IMR-90 (cell line): ENCODE measurements at places on chromosomes 4 and X. TPM values are rescaled to one million over a fixed set of nuclear protein-coding genes. Genes with fewer than 3 reads are reported as not detected.

Gene TCEAL8
- total RNA-seq, result 31.5 and 91.4 TPM in 2 replicates

Gene OFD1
- 8.4 and 10.6 TPM in 2 replicates for total RNA-seq

Gene DKK2
- total RNA-seq, result 0.72 and 0.83 TPM in 2 replicates

Gene SERPINA7
- not detected in 2 replicates for total RNA-seq

Gene TMPRSS11D
- total RNA-seq, result not detected in 2 replicates

Gene PAK3
- total RNA-seq, result 0.36 and 0.56 TPM in 2 replicates

Gene MAGEC2
- total RNA-seq, result not detected in 2 replicates

Gene SPOCK3
- total RNA-seq, result not detected in 2 replicates

Gene DNAAF6
- total RNA-seq, result not detected in 2 replicates

Gene HSD17B10
- 80.5 and 99.8 TPM in 2 replicates for total RNA-seq

Gene ANKRD17
- total RNA-seq, result 75.3 and 77.2 TPM in 2 replicates

Gene PCDH19
- not detected in 2 replicates for total RNA-seq
